HCEC 1CT (cell line): ENCODE measurements at places on chromosomes 3 and 15.

DNA sequence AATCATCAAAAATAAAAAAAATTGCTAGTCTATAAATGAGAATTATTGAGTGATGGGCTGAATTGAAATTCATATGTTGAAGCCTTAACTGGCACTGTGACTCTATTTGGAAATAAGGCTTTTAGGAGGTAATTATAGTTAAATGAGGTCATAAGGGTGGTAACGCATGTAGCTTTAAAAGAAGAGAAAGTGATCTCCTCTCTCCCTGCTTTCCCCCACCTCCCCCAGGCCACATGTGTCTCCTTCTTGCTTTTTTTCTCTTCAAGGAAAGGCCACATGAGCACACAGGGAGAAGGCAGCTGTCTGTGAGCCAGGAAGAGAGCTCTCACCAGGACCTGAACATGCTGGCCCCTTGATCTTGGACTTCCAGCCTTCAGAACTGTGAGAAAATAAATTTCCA lies 48.2 kb upstream of the ARPP19 start:
- no peak for DNase-seq

- DNase-seq: no peak
Measured at GRCh38 chr15:43253431-43254403, 13.0 kb downstream of the TGM5 start.

GRCh38 chr3:59480486-59480995 lies 430.7 kb upstream of the CFAP20DC start:
- DNase-seq: peak; percentile 74

DNA sequence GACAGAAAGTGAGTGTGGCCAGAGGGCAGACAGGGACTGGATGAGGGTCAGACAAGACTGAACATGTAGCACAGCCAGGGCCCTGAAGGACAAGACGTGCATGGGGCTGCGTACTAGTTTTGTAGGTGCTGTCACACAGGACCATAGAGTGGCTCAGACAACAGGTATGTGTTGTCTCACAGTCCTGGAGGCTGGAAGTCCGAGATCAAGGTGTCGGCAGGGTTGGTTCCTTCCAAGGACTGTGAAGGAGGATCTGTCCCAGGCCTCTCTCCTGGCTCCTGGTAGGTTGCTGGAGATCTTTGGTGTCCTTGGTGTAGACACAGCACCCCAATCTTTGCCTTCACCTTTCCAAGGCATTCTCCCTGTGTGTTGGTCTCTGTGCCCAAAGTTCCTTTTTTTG lies 136.4 kb downstream of the SRGAP3 start:
- no peak for DNase-seq

DNA sequence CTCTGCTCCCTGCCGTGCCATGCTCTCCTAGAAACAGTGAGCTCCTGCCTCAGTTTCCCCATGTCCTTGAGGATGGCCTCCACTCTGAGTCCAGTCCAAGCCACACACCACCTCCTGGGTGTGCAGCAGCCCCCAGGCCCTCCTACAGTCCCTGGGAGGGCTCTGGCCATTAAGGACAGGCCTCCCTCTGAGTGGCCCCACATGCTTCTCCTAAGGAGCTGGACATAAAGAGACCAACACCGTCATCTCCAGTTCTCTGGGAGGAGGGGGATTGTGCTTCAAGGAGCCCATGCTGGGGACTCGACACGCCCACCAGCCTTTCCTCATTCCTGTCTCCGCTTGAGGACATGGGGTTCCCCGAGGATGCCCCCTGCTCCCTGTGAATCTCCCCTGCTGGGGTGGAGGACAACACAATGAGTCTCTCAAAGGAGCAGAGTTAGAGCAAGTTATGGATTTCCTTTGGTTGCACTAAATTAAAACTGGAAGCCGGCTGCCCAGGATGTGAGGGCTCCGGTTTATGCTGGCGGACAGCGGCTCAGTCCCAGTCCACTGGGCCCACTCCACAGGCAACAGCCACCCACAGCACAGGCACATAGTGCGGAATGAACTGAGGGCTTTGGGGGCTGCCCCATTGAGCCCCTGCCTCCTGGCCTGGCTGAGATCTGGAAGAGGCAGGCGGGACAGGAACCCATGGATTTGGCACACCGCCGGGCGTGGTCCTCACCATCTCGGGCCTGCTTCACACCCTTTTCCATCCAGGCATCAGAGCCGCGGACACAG lies 165.6 kb upstream of the IQSEC1 start:
- DNase-seq: no peak

- DNase-seq: peak; percentile 96
Measured at GRCh38 chr3:55167586-55168317, 239.9 kb upstream of the LRTM1 start.

- DNase-seq: peak; percentile 90
Measured at GRCh38 chr15:60758961-60759729, 280.2 kb upstream of the ICE2 start.

- DNase-seq: no peak
Measured at GRCh38 chr3:167843481-167843880, 108.0 kb downstream of the SERPINI1 start.

DNA sequence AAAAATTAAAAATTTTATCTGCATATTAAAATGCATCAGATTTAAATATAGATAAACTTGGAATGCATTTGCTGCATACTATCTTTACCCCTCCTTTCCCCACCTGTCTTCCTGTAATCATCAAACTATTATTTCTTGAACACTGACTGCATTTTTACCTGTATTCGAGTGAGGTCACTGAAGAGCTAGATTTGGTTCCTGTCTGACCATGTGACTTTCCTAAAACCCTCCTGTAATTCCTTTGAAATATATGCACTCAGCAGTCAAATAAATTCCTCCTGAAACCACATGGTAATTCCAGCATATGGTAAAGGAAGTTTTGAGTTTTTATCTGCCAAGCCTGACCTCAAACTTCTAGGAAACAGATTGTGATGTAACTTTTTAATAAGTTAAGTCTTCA lies 445.6 kb upstream of the FRG2C start:
- no peak for DNase-seq

DNA sequence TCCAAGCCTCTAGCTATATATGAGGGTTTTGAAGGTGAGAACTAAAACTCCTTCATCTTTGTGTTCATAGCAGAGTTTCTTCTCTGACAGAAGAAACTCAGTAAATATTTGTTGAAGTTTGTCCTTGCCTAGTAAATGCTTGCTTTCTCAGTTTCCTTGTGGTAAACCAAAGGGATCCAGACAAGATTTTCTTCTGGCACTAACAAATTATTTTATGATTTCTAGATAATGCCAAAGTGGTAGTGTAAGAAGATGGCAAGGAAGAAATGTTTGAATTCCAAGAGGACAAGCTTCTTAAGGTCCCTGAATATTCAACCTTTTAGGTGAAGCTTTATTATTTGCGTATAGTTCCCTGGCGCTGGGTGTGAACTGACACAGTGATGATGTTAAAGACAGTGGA lies 14.4 kb downstream of the ARIH1 start:
- no peak for DNase-seq

DNA sequence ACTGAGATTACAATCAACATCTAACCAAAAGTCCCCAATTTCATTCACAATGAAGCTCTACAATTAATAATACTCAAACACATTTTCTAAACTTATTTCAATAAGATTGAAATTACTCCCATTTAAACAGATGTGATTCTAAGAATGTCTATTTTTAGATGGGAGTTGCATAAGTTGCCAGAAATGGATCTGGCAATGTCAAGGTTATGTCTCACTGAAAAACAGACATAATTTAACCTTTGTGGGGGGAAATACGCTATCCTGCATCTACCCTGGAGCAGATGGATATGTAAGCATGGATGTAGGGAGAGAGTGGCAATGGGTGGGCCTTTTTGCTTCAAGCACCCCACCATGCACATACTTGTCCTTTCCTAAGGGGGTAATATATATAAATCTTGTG lies 6.7 kb upstream of the EIF1B start:
- no peak for DNase-seq

DNA sequence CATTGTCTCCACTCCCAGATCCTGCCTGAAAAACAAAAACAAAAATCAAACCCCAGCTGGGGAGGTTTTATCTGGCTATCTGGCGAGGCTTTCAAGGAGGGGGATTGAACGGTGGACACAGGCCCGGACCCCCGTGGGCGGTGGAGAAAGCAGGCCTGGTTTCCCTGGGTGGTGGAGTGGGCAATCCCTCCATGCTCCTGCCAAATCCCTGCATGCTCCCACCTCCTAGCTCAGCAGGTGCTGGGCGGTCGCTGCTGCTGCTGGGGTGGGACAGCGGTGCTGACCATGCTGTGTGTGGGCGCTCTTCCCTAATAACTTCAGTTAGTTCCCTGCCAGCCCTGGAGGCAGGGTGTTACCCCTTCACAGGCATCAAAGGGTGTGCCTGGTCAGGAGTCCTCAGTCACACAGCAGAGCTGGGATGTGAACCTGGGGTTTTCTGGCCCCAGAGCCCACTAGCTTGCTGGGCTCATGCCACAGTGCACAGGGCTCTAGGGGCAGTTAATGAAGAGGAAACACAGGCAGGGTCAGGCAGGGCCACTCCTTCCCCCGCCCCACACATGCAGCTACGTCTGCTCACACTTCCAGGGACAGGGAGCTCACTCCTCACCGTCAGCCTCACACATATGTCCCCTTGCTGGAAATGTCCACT lies 15.9 kb upstream of the PLXND1 start:
- no peak for DNase-seq

DNA sequence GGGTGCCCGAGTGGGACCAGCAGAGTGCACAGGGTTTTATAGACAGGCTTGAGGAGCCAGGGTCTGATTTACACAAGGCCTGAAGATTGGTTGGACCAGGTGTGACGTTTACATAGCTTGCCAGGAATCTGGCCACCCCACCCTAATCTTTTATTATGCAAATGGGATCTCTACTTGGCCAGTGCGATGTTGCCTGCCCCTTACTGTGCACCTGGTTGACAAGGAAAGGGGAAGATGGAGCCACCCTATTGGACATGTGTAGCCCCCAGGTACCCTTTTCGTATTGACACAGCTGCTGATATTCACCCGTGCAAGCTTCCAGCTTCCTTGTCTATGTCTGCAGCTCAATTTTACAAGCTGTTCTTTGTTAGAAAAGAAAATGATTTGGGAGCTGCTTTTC lies 132.0 kb downstream of the ARNT2 start:
- no peak for DNase-seq

GRCh38 chr3:175075269-175075668 lies 216.1 kb downstream of the NAALADL2 start:
- peak; percentile 58 for DNase-seq

GRCh38 chr3:123444744-123445143 lies 4.1 kb downstream of the ADCY5 start:
- DNase-seq: no peak

DNA sequence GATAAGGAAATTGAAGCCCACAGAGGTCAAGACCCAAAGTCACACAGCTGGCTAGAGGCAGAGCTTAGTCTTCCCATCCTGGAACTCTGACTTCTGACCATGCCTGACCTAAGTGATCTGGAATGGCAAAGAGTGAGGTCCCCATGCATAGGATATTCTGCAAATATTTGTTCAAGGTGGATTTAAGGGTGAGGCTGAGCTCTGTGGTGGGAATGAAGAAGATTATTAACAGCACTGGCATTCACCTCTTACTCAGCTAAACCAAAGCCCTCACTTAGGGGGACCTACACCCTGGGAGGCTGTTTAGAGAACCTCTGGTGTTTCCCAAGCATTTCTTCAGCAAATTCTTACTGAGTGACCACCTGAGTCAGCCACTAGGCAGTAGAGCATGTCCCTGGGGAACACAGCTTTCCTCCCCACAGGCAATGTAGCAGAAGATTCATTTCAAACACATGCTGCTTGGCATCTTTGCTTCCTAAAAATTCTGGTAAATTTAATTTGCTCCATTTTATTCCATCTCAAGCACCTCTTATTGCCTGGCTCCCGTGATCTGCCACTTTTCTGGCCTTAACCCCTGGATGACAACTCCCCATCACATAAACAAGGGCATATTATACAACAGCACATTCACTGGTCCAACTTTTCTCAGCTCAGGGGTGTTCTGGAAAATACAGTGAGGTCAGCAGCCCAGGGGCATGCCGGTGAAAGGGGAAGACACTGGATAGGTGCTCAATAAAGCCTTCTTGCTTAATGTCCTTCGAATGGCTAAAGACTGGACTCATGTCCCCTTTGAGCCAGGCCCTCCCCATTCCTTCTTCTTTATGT lies 176.0 kb downstream of the ABHD5 start:
- DNase-seq: peak; percentile 57

DNA sequence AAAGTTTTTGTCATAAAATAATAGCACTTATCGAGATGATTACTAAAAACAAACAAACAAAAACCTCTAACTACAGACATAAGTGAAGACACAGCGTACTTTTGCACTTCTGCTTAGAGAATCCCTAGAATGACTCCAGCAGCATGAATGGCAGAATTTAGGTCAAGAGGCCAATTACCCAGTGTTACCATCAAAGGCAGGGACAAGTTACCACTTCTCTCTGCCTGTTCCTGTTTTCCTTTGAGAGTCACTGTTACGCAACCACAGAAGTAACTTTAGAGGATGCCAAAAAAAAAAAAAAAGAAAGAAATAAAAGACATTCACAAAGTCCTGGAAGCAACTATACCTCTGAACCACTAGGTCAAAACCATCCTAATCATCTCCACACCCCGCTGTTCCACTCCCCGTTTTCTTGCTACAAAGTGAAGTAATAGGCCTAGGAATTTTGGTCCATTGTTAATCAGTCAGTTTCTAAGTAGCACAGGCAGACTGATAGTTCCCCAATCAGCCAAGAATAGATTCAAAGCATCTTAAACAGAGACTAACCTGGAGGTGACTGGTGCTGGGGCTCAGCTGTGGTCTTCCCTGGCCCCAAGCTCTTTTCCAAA lies 41.9 kb downstream of the FMN1 start:
- DNase-seq: peak; percentile 20

GRCh38 chr3:190356246-190356645 lies 31.7 kb upstream of the CLDN16 start:
- DNase-seq: no peak

DNA sequence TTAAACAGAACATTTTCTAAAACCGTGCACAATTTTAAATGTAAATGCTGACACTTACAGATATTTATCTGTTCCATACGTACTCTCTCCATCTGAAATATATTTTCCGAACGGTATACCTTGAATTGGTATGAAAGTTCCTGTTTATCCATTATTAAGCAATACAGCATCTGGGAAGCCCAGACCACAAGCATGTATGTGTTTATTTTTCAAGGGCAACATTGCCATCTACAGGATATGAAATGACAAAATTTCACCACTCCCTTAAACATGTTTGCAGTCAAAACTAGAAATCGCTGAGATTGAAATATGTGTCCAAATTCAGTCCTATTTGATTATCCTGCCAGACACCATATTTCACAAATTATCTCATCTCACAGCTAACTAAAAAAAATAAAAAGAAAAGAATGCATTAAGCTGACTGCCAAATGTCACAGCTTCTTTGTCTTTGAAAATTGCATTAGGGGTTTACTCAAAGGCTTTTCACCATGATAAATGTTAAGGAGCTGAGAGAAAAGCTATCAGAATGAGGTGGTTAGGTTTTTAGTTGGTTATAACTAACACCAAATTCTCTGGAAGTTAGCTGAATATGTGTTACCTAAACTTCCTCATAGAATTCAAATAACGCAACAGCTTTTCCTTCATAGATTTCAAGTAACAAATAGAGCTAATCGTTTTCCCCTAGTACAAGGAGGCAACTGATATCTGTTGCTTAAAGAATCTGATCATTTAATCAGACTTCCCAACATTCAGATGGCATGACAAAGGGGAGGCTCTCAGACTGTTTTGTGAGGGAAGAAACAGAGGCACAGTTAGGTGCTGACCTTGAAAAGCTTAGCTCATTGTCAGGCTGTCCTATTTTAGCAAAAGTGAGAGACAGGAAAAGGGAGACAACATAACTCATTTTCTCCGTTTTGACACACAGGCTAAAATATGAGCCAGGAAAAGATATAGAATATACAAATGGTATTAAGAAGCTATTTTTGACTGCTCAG lies 533.1 kb downstream of the TBL1XR1 start:
- peak; percentile 77 for DNase-seq

- no peak for DNase-seq
Measured at GRCh38 chr15:73049564-73050215, 2.6 kb upstream of the NEO1 start.
